Activated CD8-positive, alpha-beta T cell treated with anti-CD3 and anti-CD28 coated beads for 36 hours (primary cell): ENCODE measurements at places on chromosomes 7 and 10. TPM values are rescaled to one million over a fixed set of nuclear protein-coding genes. Genes with fewer than 3 reads are reported as not detected.

DNA sequence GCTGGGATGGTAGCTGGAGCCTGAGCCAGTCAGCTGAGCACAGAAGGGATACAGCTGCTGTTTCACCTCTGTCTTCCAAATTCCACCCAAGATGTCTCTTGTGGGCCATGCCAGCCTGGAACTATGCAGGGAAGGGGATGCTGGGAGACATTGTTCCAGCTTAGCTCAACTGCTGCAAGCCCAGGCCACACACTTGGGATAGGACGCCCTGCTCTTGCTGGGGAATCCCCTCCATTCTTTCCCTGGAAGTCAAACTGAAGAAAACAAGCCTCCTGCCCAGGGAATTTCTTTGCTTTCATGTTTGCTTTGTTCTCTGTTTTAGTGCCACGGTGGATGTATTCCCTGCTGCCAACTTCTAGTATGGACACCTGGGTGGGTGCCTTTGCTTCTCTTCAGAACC, 55.2 kb upstream of the CDK13 start:
- no peak overlapping the region for H3K27ac ChIP-seq
- H3K4me1 ChIP-seq, result no peaks in the 10 kb centered on the region
- H3K4me3 ChIP-seq, result no peak overlapping the region

ECHDC3 gene
- total RNA-seq, result 1.1 TPM

DNA sequence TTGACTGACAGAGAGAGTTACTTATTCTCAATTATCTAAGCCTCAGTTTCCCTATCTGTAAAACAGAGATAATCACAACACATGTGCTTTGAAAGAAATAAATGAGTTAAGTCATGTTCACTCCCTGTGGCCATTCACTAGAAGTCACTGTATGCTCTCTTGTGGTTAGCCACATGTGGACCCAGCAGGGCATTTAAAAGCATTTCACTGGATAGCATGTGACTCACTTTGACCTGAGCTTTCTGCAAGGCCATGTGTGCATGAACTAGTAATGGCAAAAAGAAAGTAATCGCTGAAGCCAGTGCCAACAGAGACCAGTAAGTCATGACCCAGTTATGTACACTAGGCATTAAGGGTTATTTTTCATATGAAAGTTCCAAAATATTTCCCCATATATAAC, 557.0 kb upstream of the IGFBP3 start:
- H3K4me1 ChIP-seq, result no peaks in the 10 kb centered on the region
- no peak for DNase-seq
- no peaks in the 10 kb centered on the region for H3K36me3 ChIP-seq
- H3K4me3 ChIP-seq, result no peak overlapping the region
- no peaks in the 10 kb centered on the region for H3K27me3 ChIP-seq
- no peak overlapping the region for H3K27ac ChIP-seq

GRCh38 chr7:138354066-138354465, 106.0 kb upstream of the TRIM24 start:
- H3K4me3 ChIP-seq, result no peak overlapping the region
- H3K36me3 ChIP-seq, result no peaks in the 10 kb centered on the region
- DNase-seq, result no peak
- H3K27me3 ChIP-seq, result no peaks in the 10 kb centered on the region
- H3K4me1 ChIP-seq, result no peaks in the 10 kb centered on the region

- no peak for DNase-seq
- H3K36me3 ChIP-seq, result no peaks in the 10 kb centered on the region
- no peak overlapping the region for H3K4me3 ChIP-seq
- H3K27ac ChIP-seq, result no peak overlapping the region
- no peaks in the 10 kb centered on the region for H3K27me3 ChIP-seq
- H3K4me1 ChIP-seq, result no peaks in the 10 kb centered on the region
Observed at GRCh38 chr7:123797673-123798531, 47.1 kb upstream of the HYAL4 start.

FFAR4 gene
- total RNA-seq, result not detected

DNA sequence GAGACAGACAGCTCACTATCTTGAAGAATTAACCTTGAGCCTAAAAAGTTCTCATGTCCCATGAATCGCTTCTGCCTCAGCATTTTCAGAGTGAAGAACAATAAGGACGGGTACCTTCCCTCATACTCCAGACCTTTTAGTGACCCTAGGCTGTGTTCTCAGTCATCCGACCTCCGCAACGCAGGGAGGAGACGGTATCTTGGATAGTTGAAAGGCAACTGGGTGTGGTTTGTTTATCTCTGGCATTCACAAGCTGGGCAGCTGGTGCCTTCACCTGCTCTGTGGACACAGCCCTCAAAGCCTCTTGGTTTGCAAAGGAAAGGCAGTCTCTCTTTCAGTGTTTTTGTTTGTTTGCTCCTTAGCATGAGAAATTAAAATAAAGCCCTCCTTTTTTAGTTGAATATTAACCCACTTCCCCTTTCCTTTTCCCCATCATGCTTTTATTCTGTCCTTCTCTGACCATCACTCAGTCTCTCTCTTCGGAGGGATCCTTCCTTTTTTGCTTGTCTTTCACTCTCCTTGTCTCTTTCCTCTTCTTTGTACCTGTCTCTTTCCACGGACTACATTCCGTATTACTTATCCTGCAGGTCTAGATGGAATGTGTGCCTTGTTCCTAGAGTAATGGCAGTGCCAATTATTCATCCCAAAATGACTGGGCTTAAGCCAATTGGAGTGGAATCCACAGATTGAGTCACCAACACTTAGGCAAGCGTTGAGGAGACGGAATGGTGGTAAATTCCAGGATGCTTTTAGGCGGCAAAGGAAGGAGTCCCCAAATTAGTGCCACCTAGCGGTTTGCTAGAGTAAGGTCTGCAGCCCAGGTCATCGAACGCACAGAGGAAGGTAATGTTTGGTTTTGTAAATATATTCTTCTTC, 45.8 kb downstream of the PRR15 start:
- H3K27me3 ChIP-seq, result peaks cover 2% of the 10 kb centered on the region
- no peaks in the 10 kb centered on the region for H3K4me1 ChIP-seq
- H3K27ac ChIP-seq, result no peak overlapping the region
- no peaks in the 10 kb centered on the region for H3K36me3 ChIP-seq

- peaks cover 12% of the 10 kb centered on the region for H3K36me3 ChIP-seq
- DNase-seq, result no peak
- peaks cover 26% of the 10 kb centered on the region for H3K4me1 ChIP-seq
- H3K4me3 ChIP-seq, result peak overlapping the region; percentile 71
- H3K27ac ChIP-seq, result peak overlapping the region; percentile 76
Observed at GRCh38 chr10:23437963-23438546, 820 bp upstream of the OTUD1 start.

DNA sequence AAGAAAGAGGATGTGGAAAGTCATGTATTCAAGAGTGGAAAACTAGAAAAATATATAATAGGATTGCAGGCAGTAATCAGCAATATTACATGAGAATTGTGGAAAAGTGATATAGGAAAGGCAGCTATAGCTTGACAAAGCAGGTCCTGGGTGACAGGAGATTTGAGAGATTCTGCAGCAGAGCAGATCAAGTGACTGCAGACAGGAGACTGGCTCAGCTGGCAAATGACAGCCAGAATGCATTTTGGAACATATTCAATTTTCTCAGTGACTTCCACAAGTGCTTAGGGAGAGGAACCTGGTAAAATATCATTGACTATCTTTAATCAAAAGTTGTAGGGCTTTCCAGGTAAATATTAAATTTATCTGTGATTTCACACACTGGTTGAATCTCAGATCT, 260.5 kb upstream of the CACNA2D1 start:
- no peaks in the 10 kb centered on the region for H3K27me3 ChIP-seq
- no peak overlapping the region for H3K27ac ChIP-seq
- no peaks in the 10 kb centered on the region for H3K4me1 ChIP-seq

PON1 gene
- not detected for total RNA-seq

DNA sequence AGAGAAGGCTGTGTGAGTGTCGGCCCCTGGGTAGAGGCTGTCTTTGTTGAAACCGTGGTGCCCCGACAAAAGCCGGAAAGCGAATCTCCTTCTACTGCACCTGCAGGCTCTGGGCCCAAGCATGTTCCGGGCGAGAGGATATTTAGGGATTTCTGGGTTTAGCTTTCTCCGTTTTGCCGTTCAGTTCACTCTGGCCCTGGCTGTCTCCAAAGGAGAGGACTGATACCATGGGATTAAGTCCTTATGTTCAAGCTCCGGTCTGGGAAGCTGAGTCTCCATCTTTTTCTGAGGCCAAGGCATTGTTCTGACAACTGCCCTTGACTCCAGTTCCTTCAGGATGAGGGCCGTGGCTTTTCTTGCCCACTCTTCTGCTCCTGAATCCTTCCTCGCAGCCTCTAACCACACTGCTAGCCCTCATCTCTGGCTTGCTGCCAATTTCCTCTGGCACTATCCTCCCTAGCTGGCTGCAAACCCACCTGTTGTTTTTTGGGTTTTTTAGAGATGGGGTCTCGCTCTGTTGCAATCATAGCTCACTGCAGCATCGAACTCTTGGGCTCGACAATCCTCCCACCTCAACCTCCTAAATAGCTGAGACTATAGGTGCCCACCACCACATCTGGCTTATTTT, 206.8 kb downstream of the SKIDA1 start:
- H3K36me3 ChIP-seq, result no peaks in the 10 kb centered on the region
- no peak for DNase-seq

RPEL1 gene
- not detected for total RNA-seq

EVX1 gene
- total RNA-seq, result not detected

HTR7 gene
- not detected for total RNA-seq

DNA sequence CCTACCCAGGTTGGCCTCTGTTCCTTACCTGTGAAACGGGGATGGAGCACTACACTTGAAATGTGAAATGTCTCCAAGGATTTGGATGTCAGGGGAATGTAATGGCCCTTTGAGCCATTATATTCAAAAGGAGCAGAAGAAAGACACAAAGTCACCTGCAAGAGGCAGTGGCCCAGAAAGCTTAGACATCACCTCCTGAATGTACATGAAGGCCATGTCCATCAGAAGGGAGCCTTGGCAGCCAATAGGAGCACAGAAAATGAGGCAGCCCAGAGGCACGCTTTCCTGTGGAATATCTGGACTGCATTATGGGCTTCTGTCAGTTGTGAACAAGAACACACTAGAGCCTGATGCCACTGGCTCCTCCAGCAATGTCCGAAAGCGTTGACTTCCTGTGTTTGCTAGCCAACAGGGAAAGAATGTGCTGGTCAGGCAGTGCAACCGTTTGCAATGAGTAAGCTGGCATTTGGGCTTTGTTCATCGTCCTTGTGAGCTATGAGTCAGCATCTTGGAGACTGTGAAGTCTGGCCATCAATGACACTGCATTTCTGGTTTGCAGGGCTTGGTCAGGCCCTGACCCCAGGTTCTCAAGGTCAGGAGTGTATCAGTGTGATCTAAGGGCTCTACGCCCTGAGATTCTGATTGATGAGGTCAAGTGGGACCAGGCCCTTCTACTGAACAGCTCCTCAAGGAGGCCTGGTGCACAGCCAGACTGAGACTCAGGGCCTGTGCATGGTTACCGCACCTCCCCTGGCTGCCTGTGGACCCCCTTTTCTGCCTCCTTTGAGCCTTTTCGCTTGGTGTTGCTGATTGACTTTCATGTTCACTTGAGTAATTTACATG, 222.4 kb downstream of the RPS24 start:
- H3K4me3 ChIP-seq, result no peak overlapping the region
- DNase-seq, result no peak
- no peaks in the 10 kb centered on the region for H3K36me3 ChIP-seq
- peaks cover 3% of the 10 kb centered on the region for H3K4me1 ChIP-seq
- no peaks in the 10 kb centered on the region for H3K27me3 ChIP-seq

GRCh38 chr10:11448190-11448544, 163.3 kb downstream of the USP6NL start:
- no peak overlapping the region for H3K4me3 ChIP-seq
- no peaks in the 10 kb centered on the region for H3K27me3 ChIP-seq
- peaks cover 2% of the 10 kb centered on the region for H3K4me1 ChIP-seq
- no peak for DNase-seq
- H3K27ac ChIP-seq, result no peak overlapping the region

HNRNPF gene
- total RNA-seq, result 445 TPM

NEUROD6 gene
- total RNA-seq, result not detected

DNA sequence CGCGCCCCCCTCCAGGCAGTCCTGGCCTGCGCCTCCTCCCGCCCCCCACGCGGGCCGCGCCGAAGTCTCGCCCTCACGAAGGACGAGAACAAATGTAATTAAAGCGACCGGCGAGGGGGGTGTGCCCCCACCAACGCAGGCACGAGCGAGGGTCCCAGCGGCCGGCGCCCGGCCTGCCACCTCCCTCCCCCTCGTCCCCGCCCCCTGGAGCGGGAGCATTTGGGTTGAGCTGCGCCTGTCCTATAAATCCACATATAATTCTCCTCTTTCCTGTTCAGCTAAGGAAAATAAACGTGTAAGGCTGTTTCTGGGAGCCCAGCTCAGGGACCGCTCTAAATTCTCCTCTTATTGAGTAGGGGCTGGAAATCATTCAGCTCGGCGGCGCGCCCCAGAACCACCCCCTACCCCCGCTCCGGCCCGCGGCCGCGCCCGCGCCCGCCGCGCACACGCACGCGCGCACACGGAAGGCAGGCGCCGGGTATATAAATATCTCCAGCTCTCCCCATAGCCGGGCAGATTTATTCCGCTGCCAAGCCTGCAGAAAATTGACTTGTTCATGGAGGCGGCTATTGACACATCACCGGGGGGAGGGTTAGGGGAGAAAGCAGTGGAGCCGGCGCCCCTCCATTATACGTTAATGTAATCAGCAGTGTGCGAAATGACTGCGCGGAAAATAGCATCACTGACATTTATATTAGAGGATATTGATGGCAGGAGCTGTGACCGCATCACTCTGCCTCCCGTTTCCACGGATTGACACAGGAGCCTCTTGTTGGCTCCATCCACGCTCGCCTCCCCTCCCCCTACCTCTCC, 61.6 kb upstream of the BTRC start:
- no peak overlapping the region for H3K27ac ChIP-seq
- peaks cover 8% of the 10 kb centered on the region for H3K4me1 ChIP-seq
- peak overlapping the region; percentile 70 for H3K4me3 ChIP-seq
- DNase-seq, result peak; percentile 52

DNA sequence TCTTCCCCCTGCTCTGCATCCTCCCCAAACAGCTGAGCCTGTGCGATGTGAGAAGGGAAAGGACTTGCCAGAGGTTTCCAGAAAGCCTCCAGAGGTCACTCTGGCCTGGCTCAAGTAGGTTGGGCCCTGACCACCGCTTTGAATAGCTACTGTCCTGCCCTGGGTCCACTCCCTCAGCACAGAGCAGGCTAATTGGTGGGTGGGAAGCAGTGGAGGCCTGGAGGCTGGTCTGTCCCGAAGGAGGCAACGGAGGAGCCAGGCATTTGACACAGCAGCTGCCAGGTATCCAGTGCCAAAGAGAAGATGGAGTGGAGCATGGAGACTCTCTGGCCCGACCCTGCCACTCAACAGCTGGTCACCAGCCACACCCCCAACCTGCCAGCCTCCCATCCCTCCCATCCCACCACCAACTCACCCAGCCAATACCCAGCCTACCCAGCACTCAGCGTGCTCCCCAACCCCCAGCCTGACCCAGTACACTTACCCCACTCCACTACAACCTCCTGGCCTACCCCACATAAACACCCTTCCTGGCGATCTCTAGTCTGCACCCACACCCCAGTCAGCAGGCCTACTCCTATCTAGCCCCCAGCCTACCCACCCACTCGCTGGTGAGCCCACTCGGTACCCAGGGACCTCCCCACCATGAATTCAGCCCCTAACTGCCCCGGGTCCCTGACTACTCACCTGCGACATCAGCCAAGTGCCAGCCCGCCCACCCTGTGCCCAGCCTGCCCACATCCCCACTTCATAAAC, 64.6 kb upstream of the COL13A1 start:
- peaks cover 21% of the 10 kb centered on the region for H3K4me1 ChIP-seq
- no peak overlapping the region for H3K27ac ChIP-seq
- H3K27me3 ChIP-seq, result peaks cover 2% of the 10 kb centered on the region
- H3K4me3 ChIP-seq, result no peak overlapping the region

NCF1 gene
- 2.4 TPM for total RNA-seq

SCART1 gene
- total RNA-seq, result 2.9 TPM

- H3K4me1 ChIP-seq, result peaks cover 39% of the 10 kb centered on the region
- H3K27me3 ChIP-seq, result no peaks in the 10 kb centered on the region
- no peak overlapping the region for H3K4me3 ChIP-seq
Observed at GRCh38 chr7:1936531-1937251, 266.6 kb downstream of the ELFN1 start.
